ENCODE measurements at places on chromosomes 1 and 21.

GRCh38 chr21:42746593-42747275 lies 93.3 kb downstream of the PDE9A start:
- peak; percentile 24 for DNase-seq

GRCh38 chr1:111422546-111423391 lies 4.8 kb downstream of the OVGP1 start:
- DNase-seq: no peak

- DNase-seq: no peak
Observed at GRCh38 chr1:195735140-195735539, 873.1 kb downstream of the KCNT2 start.

DNA sequence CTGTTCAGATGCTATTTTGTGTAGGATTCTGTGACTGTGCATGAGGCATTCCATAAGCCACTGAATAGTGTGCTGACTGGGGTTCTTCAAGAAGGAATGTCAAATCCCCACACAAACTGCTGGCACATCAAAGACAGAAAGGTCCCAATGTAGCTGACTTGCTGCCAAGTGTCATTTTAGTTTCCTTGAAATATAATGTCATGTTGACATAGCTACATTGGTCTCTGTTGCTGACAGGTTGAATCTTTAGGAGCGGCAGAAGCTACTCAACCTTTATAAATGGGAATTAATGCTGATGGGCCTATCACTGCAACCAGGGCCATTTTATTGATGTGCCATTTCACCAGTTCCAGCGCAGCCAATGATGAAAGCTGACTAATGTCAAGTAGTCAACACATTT lies 1110.7 kb upstream of the B3GALT2 start:
- DNase-seq: no peak

- no peak for DNase-seq
Observed at GRCh38 chr1:61361931-61362330, 279.6 kb downstream of the NFIA start.

GRCh38 chr1:12052997-12053686 lies 10.0 kb upstream of the TNFRSF8 start:
- no peak for DNase-seq

- peak; percentile 57 for DNase-seq
Observed at GRCh38 chr1:76901158-76901767, 34.0 kb downstream of the ST6GALNAC5 start.

DNA sequence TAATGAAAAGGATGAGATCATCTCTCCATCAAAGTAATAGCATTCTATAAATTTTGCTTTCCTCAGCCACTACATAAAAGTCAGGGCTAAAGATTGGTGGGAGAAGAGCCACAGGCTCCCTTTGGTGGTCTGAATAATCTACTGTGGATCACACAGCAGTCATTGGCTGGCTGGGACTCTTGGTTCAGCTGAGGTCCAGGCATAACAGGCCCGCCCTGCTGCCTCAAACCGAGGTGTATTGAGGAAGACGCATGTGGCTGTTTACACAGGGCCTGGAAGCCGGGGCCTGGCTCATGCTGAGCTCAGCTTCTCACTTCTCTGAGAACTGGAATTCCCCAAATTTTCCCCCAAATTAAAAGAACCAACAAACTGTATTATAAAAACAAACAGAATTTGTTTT lies 139.2 kb downstream of the PTPRC start:
- DNase-seq: no peak

All from activated CD4-positive, alpha-beta T cell treated with anti-CD3 and anti-CD28 coated beads, Interleukin-10, Interleukin-2, amounts not matched to agents 100 ng/mL and 50 ng/mL, durations not matched to agents 16 hours and 8 hours (primary cell).